Stomach (tissue), 19 donors: ENCODE measurements at places on chromosomes 1 and 21.

DNA sequence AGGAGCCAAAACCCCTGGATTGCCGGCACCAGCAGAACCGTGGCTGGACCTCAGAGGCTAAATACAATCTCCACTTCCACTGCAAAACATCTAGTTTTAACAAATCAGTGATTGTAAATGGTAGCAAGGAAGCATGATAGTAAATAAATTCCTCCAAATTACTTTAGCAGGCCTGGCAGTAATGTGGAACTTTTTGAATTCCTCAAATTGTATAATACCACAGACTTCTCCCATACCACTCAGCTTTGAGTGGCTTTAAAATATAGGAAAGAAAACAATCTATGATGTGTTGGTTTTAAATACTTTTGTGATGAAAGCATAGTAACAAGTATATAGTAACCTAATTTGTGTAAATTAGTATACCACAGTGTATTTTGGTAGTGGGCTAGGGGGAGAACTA, 34.1 kb downstream of the NIBAN1 start:
- no peak for DNase-seq

- DNase-seq, result no peak
Measured at GRCh38 chr1:23768733-23769132, 9.5 kb upstream of the PITHD1 start.

- DNase-seq, result no peak
Measured at GRCh38 chr1:89098857-89099256, 27.1 kb downstream of the GBP2 start.

DNA sequence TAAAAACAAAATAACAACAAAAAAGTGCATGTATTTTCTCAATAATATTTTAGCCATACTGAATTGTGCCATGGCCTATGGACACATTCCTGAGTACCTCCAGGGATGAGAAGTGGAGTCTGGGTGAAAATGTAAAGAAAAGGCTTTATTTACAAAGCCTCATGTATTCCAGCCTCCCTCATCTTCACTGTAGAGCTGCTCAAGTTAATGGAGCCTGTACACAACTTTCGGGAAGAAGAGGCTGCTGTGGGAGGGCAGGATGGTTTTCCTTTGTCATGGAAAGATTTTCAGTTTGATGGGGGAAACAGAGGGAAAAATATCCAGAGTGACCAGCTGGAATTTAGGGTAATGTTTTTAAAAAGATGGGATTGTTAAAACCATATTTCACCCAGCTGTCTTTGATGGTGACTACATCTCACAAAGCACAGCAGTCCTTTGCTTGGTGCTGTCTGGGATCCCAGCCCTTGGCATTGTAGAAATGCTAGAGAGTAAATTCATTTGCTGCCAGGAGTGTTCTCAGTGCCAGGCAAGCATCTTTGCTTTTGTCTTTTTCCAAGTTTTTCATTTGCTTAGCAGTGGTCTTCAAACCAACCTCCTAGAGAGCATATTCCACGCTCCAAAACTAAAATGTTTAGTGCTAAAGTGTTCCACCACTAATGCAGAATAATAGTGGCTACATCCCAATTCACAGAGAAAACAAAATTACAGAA, 54.9 kb downstream of the DPT start:
- DNase-seq, result no peak

DNA sequence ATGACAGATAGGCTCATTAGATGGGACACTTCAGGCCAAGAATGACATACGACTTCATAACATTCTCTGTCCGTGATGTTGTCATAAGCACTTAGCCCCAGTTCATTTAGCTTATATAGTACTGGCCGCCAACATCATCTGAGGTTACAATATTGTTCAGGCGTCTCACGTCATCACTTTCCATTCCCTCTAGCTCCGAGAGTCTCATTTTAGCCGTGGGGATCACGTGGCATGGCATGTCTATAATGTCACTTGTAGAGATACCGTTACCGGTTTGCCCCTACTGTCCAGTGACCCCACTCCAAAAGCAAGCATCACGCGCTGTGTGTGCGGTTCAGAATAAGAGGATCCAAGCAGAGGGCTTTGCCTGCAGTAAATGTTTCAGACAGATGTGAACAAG, 34.6 kb upstream of the HEATR1 start:
- DNase-seq, result no peak

DNA sequence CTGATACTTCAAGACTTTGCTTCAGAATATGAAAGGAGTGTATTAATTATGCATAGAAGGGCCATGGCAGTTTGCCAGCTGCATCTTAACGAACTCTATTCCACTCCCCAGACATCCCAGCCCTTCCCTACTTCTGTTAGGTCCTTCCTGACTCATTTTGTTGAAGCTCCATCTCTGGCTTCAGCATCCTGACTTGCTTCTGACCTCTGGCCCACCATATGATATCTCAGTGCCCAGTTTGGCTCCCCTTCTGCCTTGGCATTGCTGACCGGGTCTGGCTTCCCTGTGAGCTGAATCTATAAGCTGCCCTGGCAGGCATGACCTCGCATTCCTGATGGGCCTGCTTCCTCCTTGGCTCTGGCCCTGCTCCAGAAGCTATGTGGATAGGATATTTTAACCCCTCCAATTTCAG, 27.6 kb upstream of the ARHGAP29 start:
- no peak for DNase-seq

DNA sequence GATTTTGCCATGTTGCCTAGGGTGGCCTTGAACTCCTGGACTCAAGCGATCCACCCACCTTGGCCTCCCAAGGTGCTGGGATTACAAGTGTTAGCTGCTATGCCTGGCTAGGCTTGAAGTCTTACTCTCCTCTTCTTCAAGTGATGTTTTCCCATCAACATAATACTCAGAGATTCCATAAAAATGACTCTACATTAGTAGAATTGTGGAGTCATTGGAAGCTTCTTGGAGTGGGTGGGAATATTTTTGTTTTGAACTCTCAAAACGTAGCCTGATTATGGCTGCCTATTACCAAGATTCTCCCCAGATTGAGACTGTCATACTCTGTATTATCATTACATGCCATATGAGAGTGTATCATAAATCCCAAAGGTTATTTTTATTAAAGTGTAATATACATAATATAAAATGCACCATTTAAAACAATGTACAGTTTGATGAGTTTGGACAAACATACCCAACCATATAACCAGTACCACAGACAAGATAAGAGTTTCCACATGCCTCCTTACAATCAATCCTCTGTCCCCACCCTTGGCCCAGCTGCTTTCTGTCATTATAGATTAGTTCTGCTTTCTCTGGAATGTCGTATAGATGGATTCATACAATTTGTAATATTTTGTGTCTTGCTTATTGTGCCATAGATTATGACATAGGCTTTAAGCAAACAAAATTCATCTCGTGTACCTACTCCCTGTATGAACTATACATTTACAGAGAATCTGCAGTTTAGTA, 8.0 kb upstream of the DNM3 start:
- no peak for DNase-seq
